ENCODE measurements at places on chromosomes 13 and 19.

- DNase-seq, result no peak
Measured at GRCh38 chr13:29733147-29733611, 117.2 kb downstream of the UBL3 start.

GRCh38 chr19:38070573-38070972 is 153.4 kb downstream of the DPF1 start:
- no peak for DNase-seq

GRCh38 chr13:92679602-92680001 is 547.0 kb upstream of the GPC6 start:
- DNase-seq, result no peak

- DNase-seq, result no peak
Measured at GRCh38 chr19:40990972-40991381, at the start of gene CYP2B6. Gene CYP2B6 (plus strand): TSS chr19:40991282. CDS start chr19:40991306, 24 bp downstream.

GRCh38 chr13:106480351-106480910 is 55.0 kb downstream of the EFNB2 start:
- DNase-seq, result no peak

DNA sequence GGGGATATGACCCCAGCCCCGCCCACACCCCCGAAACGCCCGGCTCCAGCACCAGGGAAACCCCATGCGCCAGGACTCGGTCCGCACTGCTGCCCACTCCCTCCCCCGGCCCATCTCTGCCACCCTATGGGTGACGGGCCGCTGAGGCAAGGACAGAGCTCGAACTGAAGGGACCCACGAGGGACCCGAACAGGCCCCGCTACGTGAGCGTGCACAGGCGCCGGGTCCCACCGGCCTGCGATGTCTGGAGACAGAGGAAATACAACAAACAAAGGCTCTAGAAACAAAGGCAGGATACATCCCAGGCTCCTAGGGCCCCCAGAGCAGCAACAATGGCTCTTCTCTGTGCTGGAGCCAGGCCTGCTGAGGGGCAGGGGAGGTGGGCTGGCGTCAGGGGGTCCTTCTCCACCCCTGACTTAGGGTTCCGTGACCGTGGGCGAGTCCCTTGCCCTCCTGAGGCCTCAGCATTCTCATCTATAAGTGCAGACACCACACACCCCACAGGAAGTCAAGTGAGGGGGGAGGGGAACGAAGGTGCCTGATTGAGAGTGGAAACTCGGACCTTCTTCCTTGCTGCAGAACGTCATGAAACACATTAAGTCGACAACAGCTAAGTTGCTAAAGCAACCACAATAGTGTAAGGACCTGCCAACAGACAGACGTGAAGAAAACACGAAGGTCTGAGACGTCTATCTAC is 3.1 kb downstream of the ABHD17A start:
- DNase-seq, result no peak

DNA sequence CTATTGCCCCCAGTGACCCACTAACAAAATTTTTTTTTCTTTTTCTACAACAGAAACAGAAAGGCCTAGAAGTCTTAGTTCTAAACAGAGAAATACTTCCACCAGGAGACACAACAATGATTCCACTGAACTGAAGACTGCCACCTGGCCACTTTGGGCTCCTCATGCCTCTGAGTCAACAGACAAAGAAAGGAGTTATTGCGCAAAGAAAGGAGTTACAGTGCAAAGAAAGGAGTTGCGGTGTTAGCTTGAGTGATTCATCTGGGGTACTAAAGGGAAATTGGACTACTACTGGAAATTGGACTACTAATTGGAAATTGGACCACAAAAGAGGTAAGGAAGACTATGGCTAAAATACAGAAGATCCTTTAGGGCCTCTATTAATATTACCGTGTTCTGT is 116.6 kb downstream of the PCDH17 start:
- DNase-seq, result no peak

- no peak for DNase-seq
Measured at GRCh38 chr13:99314640-99315176, 7.5 kb upstream of the GPR183 start.

GRCh38 chr19:8332976-8333766 is 9.9 kb downstream of the KANK3 start:
- no peak for DNase-seq

DNA sequence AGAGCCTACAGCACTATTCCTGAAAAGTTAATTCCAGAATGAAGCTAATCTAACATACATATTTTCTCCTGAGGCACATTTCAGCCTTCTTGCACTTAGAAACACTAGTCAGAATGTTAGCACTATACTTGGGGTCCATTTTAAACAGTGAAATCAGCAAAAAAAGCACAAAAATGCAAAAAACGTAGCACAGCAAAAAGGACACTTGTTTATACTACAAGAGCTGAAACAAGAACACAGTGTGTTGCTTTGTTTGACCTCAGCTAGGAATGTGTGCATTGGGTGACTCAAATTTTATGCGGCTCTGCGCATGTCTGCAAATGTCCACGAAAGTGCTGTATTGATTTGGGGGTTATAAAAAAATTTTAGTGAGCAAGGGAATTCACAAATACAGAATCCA is 226.2 kb downstream of the KCNRG start:
- no peak for DNase-seq

GRCh38 chr13:93778548-93778947 is 551.9 kb downstream of the GPC6 start:
- DNase-seq, result no peak

- no peak for DNase-seq
Measured at GRCh38 chr13:98020271-98020670, 66.8 kb downstream of the IPO5 start.

DNA sequence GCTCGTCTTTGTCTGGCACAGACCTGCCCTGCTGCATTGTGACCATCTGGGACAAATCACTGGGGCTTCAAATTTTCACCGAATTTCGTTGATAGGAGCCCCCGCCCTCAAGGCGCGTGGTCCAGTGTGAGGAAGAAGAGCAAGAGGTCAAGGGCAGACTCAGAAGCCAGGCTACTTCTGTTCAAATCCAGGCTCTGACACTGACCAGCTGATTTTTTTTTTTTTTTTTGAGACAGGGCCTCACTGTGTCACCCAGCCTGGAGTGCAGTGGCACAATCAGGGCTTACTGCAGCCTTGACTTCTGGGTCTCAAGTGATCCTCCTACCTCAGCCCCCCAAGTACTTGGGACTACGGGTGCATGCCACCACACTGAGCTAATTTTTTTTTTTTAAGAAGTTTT is 7.2 kb downstream of the SYNGR4 start:
- no peak for DNase-seq

- DNase-seq, result no peak
Measured at GRCh38 chr13:95403349-95404140, 102.3 kb upstream of the ABCC4 start.

GRCh38 chr13:39106216-39107005 is 68.2 kb downstream of the NHLRC3 start:
- DNase-seq, result no peak

GRCh38 chr13:85313761-85314503 is 485.3 kb downstream of the SLITRK6 start:
- DNase-seq, result no peak
